Epithelial cell of proximal tubule (primary cell): ENCODE measurements at places on chromosomes 7 and 10. TPM values are rescaled to one million over a fixed set of nuclear protein-coding genes. Genes with fewer than 3 reads are reported as not detected.

SCD gene
- 113 and 303 TPM in 2 replicates for total RNA-seq

WAC gene
- total RNA-seq: 53.7 and 54.8 TPM in 2 replicates

PON1 gene
- not detected in 2 replicates for total RNA-seq

EPHA1 gene
- 4.5 and 14.4 TPM in 2 replicates for total RNA-seq

COX15 gene
- total RNA-seq: 26.8 and 31.2 TPM in 2 replicates

GTF2IRD1 gene
- 23.8 and 28.0 TPM in 2 replicates for total RNA-seq

ZNF117 gene
- 2.0 and 3.6 TPM in 2 replicates for total RNA-seq

UBN2 gene
- total RNA-seq: 2.5 and 2.9 TPM in 2 replicates

RBM20 gene
- 0.07 and 0.46 TPM in 2 replicates for total RNA-seq

ASAH2 gene
- total RNA-seq: 0.14 and 0.46 TPM in 2 replicates

PRKG1 gene
- 0.14 and 0.17 TPM in 2 replicates for total RNA-seq

GBX1 gene
- not detected in 2 replicates for total RNA-seq

C10orf53 gene
- total RNA-seq: not detected in 2 replicates

CPA2 gene
- total RNA-seq: 0.14 TPM in 1 of 2 replicates, not detected in the other

SRGN gene
- 8.5 and 121 TPM in 2 replicates for total RNA-seq

MPP7 gene
- 1.9 and 3.1 TPM in 2 replicates for total RNA-seq

KIF11 gene
- total RNA-seq: 36.5 and 40.6 TPM in 2 replicates

NPFFR1 gene
- total RNA-seq: 0.14 TPM in 1 of 2 replicates, not detected in the other

ZNHIT1 gene
- total RNA-seq: 119 and 129 TPM in 2 replicates

AKR1C4 gene
- not detected in 2 replicates for total RNA-seq

POLL gene
- 26.1 and 27.6 TPM in 2 replicates for total RNA-seq

TCERG1L gene
- total RNA-seq: 0.29 TPM in 1 of 2 replicates, not detected in the other

CPED1 gene
- total RNA-seq: 0.80 and 2.1 TPM in 2 replicates

CHST12 gene
- 7.2 and 10.6 TPM in 2 replicates for total RNA-seq

HKDC1 gene
- total RNA-seq: 42.0 and 75.2 TPM in 2 replicates

OR13A1 gene
- not detected in 2 replicates for total RNA-seq

DDC gene
- total RNA-seq: 0.29 and 1.4 TPM in 2 replicates

FOXI2 gene
- not detected in 2 replicates for total RNA-seq

OR2A42 gene
- not detected in 2 replicates for total RNA-seq

EIF3B gene
- total RNA-seq: 161 and 244 TPM in 2 replicates

CCDC7 gene
- total RNA-seq: 1.3 and 4.1 TPM in 2 replicates

PPP1R3A gene
- total RNA-seq: not detected in 2 replicates

ADAM8 gene
- total RNA-seq: 26.0 and 52.6 TPM in 2 replicates

PHF14 gene
- 16.7 and 23.2 TPM in 2 replicates for total RNA-seq

UMAD1 gene
- 9.7 and 9.8 TPM in 2 replicates for total RNA-seq

SFXN2 gene
- 5.3 and 18.9 TPM in 2 replicates for total RNA-seq

ORC5 gene
- 17.0 and 59.5 TPM in 2 replicates for total RNA-seq

OTUD1 gene
- total RNA-seq: 4.7 and 6.2 TPM in 2 replicates

SPDYE11 gene
- total RNA-seq: not detected in 2 replicates

USP6NL gene
- total RNA-seq: 14.7 and 18.8 TPM in 2 replicates
